Activated CD8-positive, alpha-beta T cell treated with anti-CD3 and anti-CD28 coated beads for 36 hours (primary cell): ENCODE measurements at places on chromosomes 3 and 15.

- DNase-seq: no peak
Observed at GRCh38 chr15:59549301-59550185, 62.0 kb upstream of the GCNT3 start.

- no peak for DNase-seq
Observed at GRCh38 chr3:174957081-174957480, 97.9 kb downstream of the NAALADL2 start.

DNA sequence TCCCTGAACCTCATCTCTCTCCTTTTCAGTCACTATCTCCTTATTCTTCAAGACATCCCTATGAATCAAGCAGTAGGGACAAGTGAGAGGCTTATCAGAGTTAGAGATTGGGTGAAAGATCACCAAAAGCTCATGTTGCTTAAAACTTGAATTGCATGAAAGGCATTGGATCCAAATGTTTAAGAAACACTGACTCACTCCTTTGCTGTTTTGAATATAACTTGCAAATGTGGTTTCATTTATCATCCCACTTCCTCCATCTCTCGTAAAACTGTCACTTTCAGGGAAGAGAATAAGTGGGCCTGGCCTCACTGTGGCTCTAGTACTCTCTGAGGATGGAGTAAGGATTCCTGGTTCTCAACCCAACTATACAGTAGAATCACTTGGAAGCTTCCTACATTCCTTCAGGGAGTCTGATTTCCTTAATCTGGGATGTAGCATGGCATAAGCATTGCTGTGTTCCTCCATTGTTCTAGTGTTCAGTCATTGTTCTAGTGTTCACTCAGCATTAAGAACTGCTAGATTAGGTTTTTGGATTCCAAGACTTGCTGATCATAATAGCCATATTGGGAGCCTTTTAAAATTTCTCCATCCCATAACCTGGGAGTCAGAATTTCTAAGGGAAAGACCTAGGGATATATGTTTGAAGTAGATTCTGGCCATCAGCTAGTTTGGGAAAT is 171.8 kb downstream of the TMEM108 start:
- DNase-seq: no peak

GRCh38 chr3:28198974-28199373 is 42.4 kb upstream of the CMC1 start:
- DNase-seq: no peak

- no peak for DNase-seq
Observed at GRCh38 chr15:38992506-38992905, 427.9 kb upstream of the RASGRP1 start.

DNA sequence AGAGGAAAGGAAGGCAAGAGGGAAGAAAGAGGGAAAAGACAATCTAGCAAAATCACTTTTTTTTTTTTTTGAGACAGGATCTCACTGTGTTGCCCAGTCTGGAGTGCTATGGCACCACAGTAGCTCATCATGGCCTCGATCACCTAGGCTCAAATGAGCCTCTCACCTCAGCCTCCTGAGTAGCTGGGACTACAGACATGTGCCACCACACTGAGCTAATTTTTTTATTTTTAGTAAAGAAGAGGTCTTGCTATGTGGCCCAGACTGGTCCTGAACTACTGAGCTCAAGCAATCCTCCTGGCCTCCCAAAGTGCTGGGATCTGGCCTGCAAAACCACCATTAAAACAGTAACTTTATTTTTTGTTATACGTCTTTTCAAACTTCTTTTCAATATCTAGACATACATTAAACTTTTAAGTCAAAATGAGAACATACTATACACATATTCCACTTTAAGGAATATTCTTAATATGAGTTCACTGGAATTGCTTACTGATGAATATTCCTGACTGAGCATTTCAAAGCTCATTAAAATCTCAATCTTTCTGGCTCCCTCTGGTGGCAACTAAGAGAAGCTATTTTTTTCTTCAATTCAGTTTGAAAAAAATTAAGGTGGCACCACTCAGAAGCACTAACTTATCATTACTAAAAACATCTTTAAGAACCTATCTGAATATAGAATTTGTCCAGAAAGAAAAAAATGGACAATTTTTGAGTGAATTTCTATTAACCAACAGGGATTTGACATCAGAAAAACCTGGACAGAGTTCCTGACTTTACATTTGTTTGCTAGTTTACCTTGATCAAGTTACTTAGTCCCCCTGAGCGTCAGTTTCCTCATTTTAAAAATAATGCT is 40.9 kb downstream of the UACA start:
- DNase-seq: no peak
